ENCODE measurements at places on chromosomes 12 and 14. TPM values are rescaled to one million over a fixed set of nuclear protein-coding genes. Genes with fewer than 3 reads are reported as not detected.

The TBX5 gene
- total RNA-seq: 0.38 TPM

The NANOG gene
- total RNA-seq: 4.5 TPM

The CLEC2A gene
- total RNA-seq: not detected

The PROX2 gene
- 0.08 TPM for total RNA-seq

The KRT77 gene
- not detected for total RNA-seq

The MAP3K9 gene
- 8.6 TPM for total RNA-seq

The GALC gene
- total RNA-seq: 77.1 TPM

The SIX1 gene
- 0.41 TPM for total RNA-seq

The USP5 gene
- total RNA-seq: 119 TPM

The TUBA1C gene
- 129 TPM for total RNA-seq

DNA sequence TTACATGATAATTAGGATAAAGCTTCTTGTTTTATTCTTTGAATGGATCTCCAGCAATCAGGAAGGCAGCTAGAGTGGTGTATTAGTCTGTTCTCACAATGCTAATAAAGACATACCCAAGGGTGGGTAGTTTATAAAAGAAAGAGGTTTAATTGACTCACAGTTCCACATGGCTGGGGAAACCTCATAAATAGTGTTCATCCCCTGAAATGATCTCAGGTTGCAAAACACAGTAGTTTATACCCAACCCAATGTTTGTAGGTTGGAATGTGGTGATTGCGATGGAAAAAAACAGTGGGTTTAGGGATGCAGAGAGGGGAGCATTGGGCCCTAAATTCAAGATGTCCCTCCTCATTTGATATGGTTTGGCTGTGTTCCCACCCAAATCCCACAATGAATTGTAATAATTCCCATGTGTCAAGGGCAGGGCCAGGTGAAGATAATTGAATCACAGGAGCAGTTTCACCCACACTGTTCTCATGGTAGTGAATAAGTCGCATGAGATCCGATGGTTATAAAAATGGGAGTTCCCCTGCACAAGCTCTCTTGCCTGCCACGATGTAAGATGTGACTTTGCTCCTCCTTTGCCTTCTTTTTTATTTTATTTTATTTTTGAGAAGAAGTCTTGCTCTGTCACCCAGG, 11.5 kb downstream of the MUCL1 start:
- no peaks in the 10 kb centered on the region for H3K27me3 ChIP-seq
- no peak overlapping the region for H3K4me3 ChIP-seq

DNA sequence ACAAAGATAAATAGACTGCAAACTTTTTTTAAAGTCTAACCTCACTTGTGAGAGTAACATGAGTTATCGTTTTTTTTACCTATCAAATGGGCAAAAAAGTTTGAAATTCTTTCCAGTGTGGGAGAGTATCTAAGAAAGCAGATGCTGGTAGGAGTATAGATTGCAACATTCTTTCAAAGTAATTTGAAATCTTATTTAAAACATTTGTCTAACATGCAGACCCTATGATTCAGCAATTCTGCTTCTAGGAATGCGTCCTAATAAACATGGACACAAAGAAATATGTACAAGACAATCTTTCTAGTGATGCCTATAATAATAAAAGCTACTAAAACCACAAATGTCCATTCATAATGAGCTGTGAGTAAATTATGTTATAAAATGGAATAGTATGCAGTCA, 110.4 kb upstream of the TMCC3 start:
- DNase-seq: no peak
- no peaks in the 10 kb centered on the region for H3K36me3 ChIP-seq
- peaks cover 5% of the 10 kb centered on the region for H3K27me3 ChIP-seq

GRCh38 chr14:99253890-99254289, 18.1 kb downstream of the BCL11B start:
- H3K36me3 ChIP-seq: no peaks in the 10 kb centered on the region
- no peak for DNase-seq
- no peak overlapping the region for H3K27ac ChIP-seq
- H3K27me3 ChIP-seq: no peaks in the 10 kb centered on the region
- H3K4me3 ChIP-seq: no peak overlapping the region

GRCh38 chr12:69816082-69816481, 8.9 kb upstream of the MYRFL start:
- H3K36me3 ChIP-seq: peaks cover 14% of the 10 kb centered on the region
- H3K4me1 ChIP-seq: no peaks in the 10 kb centered on the region
- no peaks in the 10 kb centered on the region for H3K27me3 ChIP-seq
- no peak for DNase-seq

DNA sequence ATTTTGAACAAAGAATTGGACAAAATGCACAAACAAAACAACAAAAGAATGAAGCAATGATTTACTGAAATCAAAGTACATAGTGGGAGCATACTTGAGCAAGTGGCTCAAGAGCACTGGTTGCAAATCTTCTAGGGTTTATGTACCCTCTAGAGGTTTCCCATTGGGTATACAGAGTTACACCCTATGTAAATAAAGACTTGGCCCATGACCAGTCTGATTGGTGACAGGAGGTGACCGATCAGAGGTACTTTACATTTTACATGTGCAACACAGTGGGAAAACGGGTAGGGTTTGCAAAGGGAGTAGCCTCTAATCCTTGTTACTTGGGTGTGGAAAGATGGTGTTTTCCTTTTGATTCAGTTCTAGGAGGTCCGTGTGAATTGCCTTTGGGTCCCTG, 10.6 kb upstream of the FAM181A start:
- H3K4me3 ChIP-seq: no peak overlapping the region
- no peak for DNase-seq
- no peaks in the 10 kb centered on the region for H3K4me1 ChIP-seq
- H3K27me3 ChIP-seq: peaks cover 5% of the 10 kb centered on the region

DNA sequence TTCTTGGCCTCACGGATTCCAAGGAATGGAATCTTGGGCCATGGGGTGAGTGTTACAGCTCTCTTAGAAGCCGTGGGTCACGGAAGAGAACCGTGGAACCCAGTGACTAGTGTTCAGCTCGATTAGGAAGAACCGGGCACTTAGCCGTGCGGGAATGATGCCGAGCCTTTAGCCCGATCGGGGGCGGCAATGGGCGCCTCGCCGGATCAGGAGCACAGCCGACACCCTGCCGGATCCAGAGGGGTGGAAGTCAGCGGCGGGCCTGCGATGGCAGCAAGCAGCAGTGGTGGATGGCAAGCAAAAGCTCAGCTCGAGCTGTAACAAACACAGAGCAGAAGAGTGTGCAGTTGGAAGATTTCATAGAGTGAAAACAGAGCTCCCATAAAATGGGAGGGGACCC, 21.1 kb upstream of the ULK1 start:
- peaks cover 10% of the 10 kb centered on the region for H3K27me3 ChIP-seq
- H3K4me3 ChIP-seq: no peak overlapping the region
- peaks cover 2% of the 10 kb centered on the region for H3K4me1 ChIP-seq
- H3K27ac ChIP-seq: no peak overlapping the region
- no peak for DNase-seq

DNA sequence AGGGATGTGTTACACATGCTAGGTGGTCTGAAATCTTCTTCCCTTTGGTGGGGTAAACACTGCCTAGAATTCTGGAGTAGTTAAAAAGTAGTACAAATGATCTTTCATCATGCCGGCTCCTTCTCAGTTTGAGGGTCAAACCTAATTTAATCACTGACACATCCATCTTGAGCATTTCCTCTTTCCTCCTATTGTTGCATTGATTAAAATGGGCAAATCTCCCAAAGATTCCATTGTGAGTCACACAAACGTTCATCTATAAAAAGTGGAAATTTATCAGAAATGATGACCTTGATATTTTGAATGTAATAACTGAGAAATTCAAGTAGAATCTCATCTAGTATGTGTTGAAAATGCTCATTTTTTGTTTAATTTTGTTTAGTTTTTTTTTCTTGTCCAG, 996.0 kb downstream of the NRXN3 start:
- DNase-seq: no peak
- H3K27ac ChIP-seq: no peak overlapping the region
- H3K4me3 ChIP-seq: no peak overlapping the region
- peaks cover 7% of the 10 kb centered on the region for H3K4me1 ChIP-seq

GRCh38 chr14:89551955-89552354, 134.9 kb upstream of the FOXN3 start:
- no peak for DNase-seq
- H3K4me3 ChIP-seq: peak overlapping the region; percentile 10
- peaks cover 3% of the 10 kb centered on the region for H3K27me3 ChIP-seq
- H3K36me3 ChIP-seq: peaks cover 8% of the 10 kb centered on the region
- H3K4me1 ChIP-seq: peaks cover 14% of the 10 kb centered on the region

- H3K4me3 ChIP-seq: peak overlapping the region; percentile 25
- H3K27ac ChIP-seq: peak overlapping the region; percentile 93
- H3K36me3 ChIP-seq: peaks cover 6% of the 10 kb centered on the region
- peaks cover 16% of the 10 kb centered on the region for H3K27me3 ChIP-seq
Measured at GRCh38 chr12:109734219-109735000, 20.8 kb downstream of the FAM222A start.

GRCh38 chr12:113226696-113227568, 5.7 kb downstream of the TPCN1 start:
- no peak for DNase-seq
- no peak overlapping the region for H3K27ac ChIP-seq
- peaks cover 7% of the 10 kb centered on the region for H3K36me3 ChIP-seq
- peaks cover 17% of the 10 kb centered on the region for H3K4me1 ChIP-seq
- peaks cover 4% of the 10 kb centered on the region for H3K27me3 ChIP-seq

DNA sequence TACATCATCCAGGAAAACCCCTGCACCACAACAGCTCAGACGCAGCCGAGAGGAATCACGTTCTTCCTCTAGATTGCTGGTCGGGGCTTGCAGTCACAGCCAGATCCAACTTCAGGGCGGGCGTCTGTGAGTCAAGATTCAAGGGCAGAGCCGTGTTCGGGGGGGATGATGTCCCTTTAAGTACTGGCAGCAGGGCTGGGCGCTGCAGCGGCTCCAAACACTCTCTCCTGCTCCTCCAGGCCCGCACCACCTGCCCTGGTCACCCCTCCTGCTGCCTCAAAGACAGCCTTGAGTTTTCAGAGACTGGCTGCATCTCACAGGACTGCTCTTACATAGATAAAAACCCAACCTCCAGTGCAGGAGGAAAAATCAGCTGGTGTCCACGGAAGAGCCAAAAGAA, 68.3 kb downstream of the KDM2B start:
- H3K27me3 ChIP-seq: peaks cover 7% of the 10 kb centered on the region
- no peaks in the 10 kb centered on the region for H3K4me1 ChIP-seq
- peaks cover 10% of the 10 kb centered on the region for H3K36me3 ChIP-seq
- no peak overlapping the region for H3K4me3 ChIP-seq
- no peak for DNase-seq
- no peak overlapping the region for H3K27ac ChIP-seq

GRCh38 chr12:66971816-66972215, 292.9 kb upstream of the GRIP1 start:
- H3K36me3 ChIP-seq: no peaks in the 10 kb centered on the region
- no peak overlapping the region for H3K27ac ChIP-seq
- H3K4me1 ChIP-seq: no peaks in the 10 kb centered on the region
- no peaks in the 10 kb centered on the region for H3K27me3 ChIP-seq
- no peak overlapping the region for H3K4me3 ChIP-seq
- DNase-seq: no peak

- H3K27me3 ChIP-seq: no peaks in the 10 kb centered on the region
- no peak for DNase-seq
- H3K4me1 ChIP-seq: peaks cover 16% of the 10 kb centered on the region
- H3K27ac ChIP-seq: no peak overlapping the region
- no peak overlapping the region for H3K4me3 ChIP-seq
- H3K36me3 ChIP-seq: no peaks in the 10 kb centered on the region
Measured at GRCh38 chr14:90968025-90968424, 92.4 kb downstream of the RPS6KA5 start.

DNA sequence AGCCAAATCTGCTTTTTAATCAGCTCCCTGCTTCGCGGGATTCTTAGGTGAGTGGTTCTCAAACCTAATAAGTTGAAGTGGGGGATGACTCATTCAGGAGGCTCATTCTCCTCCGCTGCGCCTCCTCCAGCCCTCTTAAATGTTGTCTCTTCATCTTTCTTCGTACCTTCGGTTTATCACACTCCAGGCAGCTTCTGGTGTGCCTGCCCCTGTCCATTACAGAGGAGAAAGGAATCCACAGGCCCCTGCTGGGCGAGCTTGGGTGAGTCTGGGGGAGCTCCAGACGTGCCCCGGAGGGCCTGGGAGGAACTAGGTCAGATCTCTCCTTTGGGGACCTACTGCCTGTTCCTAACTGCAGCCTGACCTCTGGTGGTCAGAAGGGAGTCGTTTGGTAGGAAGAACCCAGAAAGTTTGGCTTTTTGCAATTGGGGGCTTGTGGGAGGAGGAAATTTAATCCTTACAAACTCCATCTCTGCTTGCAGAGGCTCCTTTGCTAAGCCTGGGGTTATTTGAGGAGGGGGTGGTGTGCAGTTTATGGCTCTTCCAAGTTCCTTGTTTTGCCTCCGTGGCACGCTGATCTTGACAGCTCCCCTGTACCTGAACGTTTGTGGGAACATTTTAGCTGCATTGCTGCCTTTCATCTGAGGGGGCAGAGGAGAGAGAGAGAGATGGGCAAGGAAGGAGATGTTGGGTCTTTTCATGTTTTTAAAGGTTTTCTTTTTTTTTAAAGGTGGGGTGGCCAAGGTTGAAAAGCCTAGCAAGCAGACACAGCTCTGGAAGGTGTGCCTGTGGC, 84.1 kb upstream of the GNG2 start:
- no peak overlapping the region for H3K4me3 ChIP-seq
- H3K27ac ChIP-seq: no peak overlapping the region
- no peaks in the 10 kb centered on the region for H3K36me3 ChIP-seq
- DNase-seq: peak; percentile 58
- peaks cover 4% of the 10 kb centered on the region for H3K27me3 ChIP-seq
- peaks cover 2% of the 10 kb centered on the region for H3K4me1 ChIP-seq

DNA sequence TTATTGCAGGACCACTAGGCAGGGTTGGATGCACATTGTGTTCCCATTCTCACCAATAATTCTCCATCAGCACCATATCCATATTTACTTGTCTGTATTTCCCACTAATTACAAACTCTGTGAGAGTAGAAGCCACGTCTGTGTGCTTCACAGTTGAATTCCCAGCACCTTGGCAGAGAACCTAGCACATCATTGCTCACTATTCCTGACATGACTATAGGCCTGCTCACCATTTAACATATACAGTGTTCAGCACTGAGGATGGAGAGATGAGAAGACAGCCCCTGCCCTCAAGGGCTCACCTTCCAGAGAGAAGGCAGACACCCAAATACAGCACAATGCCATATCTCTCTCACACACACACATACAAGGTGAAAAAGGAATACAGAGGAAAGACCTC, 5.0 kb downstream of the DAD1 start:
- no peak overlapping the region for H3K4me3 ChIP-seq
- no peak for DNase-seq
- peaks cover 53% of the 10 kb centered on the region for H3K4me1 ChIP-seq
- H3K27me3 ChIP-seq: peaks cover 9% of the 10 kb centered on the region
- H3K27ac ChIP-seq: peak overlapping the region; percentile 1
- H3K36me3 ChIP-seq: peaks cover 12% of the 10 kb centered on the region

- no peaks in the 10 kb centered on the region for H3K27me3 ChIP-seq
- no peak overlapping the region for H3K4me3 ChIP-seq
- no peak overlapping the region for H3K27ac ChIP-seq
- no peaks in the 10 kb centered on the region for H3K36me3 ChIP-seq
- H3K4me1 ChIP-seq: peaks cover 30% of the 10 kb centered on the region
Measured at GRCh38 chr12:14845350-14845750, 2.0 kb upstream of the ART4 start.

Data from endothelial cell (in vitro differentiated cells).